ENCODE measurements at places on chromosomes 13 and 19.

- no peak for DNase-seq
Measured at GRCh38 chr13:39224671-39225240, 186.5 kb downstream of the NHLRC3 start.

GRCh38 chr13:40272776-40273139, 393.7 kb downstream of the FOXO1 start:
- DNase-seq = no peak

DNA sequence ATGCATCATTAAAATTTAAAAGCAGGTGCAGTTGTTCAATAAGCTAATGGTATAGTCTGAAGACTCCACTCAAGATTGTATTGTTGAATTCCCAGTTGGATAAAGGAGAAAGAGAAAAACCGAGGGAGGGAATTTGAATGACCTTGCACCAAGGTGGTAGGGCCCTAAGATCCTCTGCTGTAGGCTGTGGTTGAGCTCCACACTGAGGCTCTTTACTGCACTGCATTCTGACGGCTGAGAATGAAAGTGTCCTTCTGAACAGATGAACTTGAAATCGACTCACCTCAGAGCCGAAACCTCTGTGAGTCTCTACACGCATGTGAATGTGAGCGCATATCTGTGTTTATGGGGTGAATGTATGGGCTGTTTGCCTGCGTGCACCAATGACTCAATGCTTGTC, 388.9 kb upstream of the DACH1 start:
- peak; percentile 0 for DNase-seq

DNA sequence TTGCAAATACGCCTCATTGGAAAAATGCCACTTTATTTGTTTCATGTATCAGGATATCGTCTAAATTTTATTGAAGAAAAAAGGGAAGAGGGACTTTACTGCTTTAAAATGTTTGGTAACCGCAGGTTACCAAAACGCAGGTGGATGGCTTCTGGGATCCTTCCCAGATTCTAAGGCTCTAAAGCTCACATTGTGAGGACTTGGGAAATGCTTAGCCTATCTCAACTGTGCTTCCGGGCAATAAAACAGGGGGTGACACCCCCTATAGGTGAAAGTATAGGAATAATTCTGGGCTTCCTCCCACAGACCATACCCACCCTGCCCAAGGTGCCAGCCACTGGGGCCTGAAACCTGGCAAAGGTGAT, 73.2 kb upstream of the IPO5 start:
- no peak for DNase-seq

DNA sequence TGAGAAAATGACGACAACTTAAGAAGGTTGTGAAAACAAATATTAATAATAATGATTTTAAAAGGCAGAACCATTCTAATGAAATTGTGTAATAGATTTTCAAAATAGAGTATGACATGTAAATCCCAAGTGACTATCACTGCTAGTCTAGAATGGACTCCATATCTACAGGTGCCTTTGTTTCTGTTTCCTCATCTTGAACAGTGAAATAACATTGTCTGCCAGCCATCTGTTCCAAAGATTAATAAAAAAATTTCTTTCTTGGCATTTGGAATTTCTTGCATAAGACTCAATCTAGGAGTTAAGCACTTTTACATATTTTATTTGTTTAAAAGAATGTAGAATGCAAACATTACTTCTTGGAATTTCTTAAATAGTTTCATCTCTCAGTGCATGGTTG, 520.1 kb upstream of the ARGLU1 start:
- DNase-seq = no peak

DNA sequence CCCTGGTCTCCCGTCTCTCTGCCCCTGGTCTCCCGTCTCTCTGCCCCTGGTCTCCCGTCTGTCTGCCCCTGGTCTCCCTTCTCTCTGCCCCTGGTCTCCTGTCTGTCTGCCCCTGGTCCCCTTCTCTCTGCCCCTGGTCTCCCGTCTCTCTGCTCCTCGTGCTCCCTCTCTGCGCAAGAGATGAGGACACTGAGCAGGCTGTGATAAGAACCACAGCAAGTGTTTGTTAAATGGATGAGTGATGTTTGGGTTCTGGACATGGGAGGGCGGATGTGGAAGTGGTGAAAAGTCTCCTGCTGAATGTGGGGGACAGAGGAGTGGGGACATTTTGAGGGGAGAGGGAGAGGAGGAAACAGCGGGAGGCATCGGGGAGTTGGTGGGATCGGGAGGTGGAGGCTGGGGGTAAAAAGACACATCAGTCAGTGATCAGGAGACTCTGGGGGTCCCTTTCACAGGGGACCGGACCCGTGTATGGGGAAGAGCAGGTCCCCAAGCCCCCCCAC, 8.0 kb downstream of the NPAS1 start:
- DNase-seq = no peak

GRCh38 chr13:112968910-112969691, at the start of gene MCF2L:
TSS of gene MCF2L (plus strand) at chr13:112969214. CDS start at chr13:112969380, 166 bp downstream.
- no peak for DNase-seq

- no peak for DNase-seq
Measured at GRCh38 chr13:94431987-94432386, 47.5 kb downstream of the DCT start.

GRCh38 chr19:2618611-2619010, 83.9 kb downstream of the GNG7 start:
- no peak for DNase-seq

- DNase-seq = no peak
Measured at GRCh38 chr13:73158851-73159250, 100.0 kb downstream of the KLF5 start.

GRCh38 chr13:48492096-48492440, 40.8 kb downstream of the RCBTB2 start:
- no peak for DNase-seq

GRCh38 chr19:11617180-11618062, 20.1 kb downstream of the ZNF627 start:
- DNase-seq = no peak

GRCh38 chr13:92179223-92179622, 780.8 kb downstream of the GPC5 start:
- DNase-seq = no peak

- DNase-seq = no peak
Measured at GRCh38 chr19:49116544-49116943, 2.4 kb downstream of the LIN7B start.

- DNase-seq = no peak
Measured at GRCh38 chr13:94646904-94647303, 45.2 kb downstream of the GPR180 start.

GRCh38 chr13:42474954-42475353, 99.0 kb upstream of the TNFSF11 start:
- DNase-seq = no peak

DNA sequence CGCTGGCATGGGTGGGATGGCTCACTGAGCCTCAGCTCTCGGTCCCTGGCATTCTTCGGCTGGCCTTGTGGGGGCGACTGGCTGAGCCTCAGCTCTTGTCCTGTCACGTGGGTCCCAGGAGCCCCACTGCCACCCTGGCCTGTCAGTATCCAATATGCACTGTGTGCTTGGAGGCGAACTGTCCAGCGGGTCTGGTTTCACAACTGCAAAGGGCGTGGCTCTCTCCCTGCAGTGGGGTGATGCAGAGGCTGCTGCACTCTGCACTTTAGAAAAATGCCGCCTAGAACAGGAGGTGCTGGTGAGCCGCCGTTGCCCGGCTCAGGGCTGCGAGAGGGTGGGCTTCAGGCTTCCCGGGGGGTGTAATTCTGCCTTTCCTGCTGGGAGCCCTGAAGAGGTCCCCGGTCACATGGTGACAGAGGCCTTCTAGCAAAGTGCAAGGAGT, 17.0 kb upstream of the TMEM255B start:
- no peak for DNase-seq

- DNase-seq = no peak
Measured at GRCh38 chr19:10191347-10191746, 3.4 kb downstream of the DNMT1 start.

DNA sequence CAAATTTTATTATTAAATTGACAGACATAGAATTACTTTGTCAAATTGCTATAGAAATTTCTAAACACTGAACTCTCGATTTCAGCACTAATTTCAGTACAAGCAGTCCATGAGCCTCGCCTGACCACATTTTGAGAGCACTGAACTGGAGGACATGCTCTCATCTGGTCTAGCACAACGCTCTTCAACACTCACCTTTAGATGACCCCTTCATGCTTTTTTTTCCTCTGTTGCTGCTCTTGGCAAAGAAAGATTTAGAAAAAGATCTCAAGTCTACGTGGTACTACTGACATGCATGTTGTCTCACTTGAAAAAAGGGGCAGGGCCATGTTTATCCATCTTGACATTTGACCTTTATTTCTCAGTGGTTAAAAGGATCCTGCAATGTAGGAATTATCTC, 981.5 kb downstream of the DIAPH3 start:
- no peak for DNase-seq

DNA sequence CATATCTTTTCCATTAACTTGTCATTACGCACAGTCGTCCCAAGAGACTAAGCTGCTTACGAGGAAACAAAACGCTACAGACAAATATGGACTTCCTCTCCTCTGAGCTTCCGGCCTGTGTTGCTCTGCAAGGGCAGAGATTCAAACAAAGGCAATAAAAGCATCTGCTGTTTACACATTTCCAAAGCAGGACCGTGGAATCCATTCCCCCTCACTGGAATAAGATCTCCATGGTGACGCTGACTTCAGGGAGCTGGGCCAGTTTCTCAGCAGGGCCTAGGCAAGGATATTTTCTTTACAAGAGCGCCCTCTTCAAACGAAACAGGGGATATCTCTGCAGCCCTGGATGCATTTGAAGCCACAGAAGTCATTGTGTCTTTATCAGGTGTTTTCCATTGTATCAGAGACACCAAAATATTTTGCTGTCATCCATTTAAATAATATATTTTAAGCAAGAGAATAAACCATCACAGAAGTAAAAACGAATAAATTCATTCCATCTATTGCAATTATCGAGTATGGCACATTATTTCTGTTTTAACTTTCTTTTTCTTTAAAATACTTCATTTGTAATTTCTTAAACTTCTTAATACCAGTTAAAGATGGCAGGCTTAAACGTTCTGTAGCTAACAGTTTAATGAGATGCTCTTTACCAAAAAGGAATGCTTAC, 177.5 kb downstream of the DCLK1 start:
- DNase-seq = peak; percentile 80

DNA sequence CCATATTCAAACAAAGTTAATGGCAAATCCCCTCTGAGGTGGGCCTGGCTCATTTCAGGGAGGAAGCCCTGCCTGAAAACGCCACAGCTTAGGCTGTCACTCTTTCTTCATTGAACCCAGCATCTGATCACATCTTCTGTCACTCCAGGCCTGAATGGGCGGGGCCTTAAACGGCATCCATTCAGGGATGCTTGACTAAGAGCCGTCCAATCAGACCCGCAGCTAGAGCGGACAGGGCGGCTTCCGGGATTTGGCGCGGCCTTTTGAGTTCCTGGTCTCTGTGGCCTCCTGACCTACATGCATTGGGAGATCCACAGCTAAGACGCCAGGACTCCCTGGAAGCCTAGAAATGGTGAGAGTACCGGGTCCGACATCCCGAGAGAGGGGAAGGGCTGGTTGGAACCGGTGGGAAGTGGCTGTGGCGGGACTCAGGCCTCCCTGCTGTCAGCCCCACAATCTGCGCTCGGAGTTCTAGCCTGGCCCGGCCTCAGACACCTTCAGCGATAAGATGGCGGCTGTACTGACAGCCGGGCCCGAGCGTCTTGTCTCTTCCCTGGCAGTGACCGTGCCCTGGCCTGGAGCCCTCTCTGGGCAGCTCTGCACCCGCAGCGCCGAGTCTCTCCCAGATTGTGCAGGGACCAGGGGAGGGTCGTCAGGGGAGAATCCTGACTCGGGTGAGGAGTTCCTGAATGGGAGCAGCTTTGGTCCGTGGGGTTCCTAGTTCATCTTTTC, at the start of gene ZNF723:
TSS of gene ZNF723 (plus strand) at position 261 of the 732 bp plus-strand sequence. CDS start at position 350, 89 bp downstream.
- no peak for DNase-seq

GRCh38 chr13:89490661-89491060, 1819.5 kb downstream of the SLITRK5 start:
- DNase-seq = no peak

GRCh38 chr13:74675182-74675581, 541.0 kb upstream of the KLF12 start:
- DNase-seq = no peak

- no peak for DNase-seq
Measured at GRCh38 chr13:33644581-33645543, 173.1 kb upstream of the RFC3 start.

- no peak for DNase-seq
Measured at GRCh38 chr13:83162493-83162892, 719.8 kb downstream of the SLITRK1 start.

DNA sequence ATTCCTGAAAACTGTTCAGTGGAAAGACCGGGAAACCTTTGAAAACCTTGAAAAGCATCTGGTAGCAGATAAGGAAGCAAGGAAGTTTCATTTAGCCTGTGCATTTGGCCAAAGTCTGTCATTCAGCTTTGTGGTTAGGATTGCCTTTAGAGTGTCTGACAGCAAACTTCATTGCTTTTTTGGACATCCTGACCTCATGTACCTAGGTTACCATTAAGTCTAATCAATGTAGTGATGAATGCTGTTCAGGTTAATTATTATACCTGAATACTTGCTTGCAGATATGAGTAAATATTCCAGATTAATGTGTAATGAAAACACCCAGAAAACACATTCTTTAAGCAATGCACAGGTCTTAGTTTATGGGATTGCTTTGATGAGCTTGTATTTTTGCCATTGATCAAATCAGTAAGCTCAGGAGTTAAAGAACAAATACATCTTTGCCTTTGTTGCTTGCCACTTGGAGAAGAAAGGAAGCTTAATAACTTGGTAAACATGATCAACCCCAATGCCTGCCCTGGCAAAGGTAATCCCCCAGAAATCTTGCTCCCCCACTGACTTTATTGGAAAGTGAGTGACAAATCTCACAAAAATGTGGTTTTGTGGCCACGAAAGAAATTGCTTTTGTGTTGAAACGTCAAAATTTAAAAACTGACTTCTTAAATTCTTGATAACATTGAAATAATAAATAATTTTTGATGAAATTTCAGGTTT, 87.4 kb downstream of the SLC15A1 start:
- DNase-seq = no peak

- no peak for DNase-seq
Measured at GRCh38 chr13:31053091-31053490, 108.6 kb downstream of the HSPH1 start.

- DNase-seq = no peak
Measured at GRCh38 chr19:38412961-38413360, 10.1 kb downstream of the FAM98C start.

- DNase-seq = peak; percentile 84
Measured at GRCh38 chr19:41373993-41374392, 2.3 kb upstream of the TMEM91 start.

GRCh38 chr19:23543351-23543750, 143.7 kb downstream of the ZNF675 start:
- no peak for DNase-seq

- DNase-seq = no peak
Measured at GRCh38 chr13:71395053-71395452, 472.0 kb downstream of the DACH1 start.

DNA sequence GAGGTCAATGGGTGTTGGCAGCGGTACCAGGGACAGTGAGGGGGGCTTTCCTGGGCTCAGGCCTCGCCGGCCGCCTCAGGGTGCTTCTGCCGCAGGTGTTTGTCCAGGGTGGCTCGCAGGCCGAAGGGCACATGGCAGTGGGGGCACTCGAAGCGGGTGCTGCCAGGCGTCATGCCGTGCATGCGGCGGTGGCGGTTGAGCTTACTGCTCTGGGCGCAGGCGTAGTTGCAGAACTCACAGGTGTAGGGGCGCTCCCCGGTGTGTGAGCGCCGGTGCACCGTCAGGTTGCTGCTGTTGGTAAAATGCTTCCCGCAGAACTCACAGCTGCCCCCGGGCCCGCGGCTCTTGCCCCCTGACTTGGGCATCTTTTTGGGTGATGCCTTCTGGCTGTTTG, 4.7 kb downstream of the ZNF296 start:
- DNase-seq = no peak

- no peak for DNase-seq
Measured at GRCh38 chr19:18346091-18346490, 5.7 kb downstream of the PGPEP1 start.

Data from substantia nigra (tissue), 51 donors.